Adrenal gland (tissue), 19 donors: ENCODE measurements at places on chromosomes 5 and 9. TPM values are rescaled to one million over a fixed set of nuclear protein-coding genes. Genes with fewer than 3 reads are reported as not detected.

ANXA2R gene
- polyA plus RNA-seq: 0.55 TPM

ADAMTS2 gene
- polyA plus RNA-seq: 10.2 TPM

CTXN3 gene
- polyA plus RNA-seq: not detected

DDX4 gene
- not detected for polyA plus RNA-seq

STX17 gene
- polyA plus RNA-seq: 8.5 TPM

PTPRD gene
- 4.3 TPM for polyA plus RNA-seq
